ENCODE measurements at places on chromosomes 13 and 19.

GRCh38 chr19:5339198-5339949 lies 1.2 kb downstream of the PTPRS start:
- peak; percentile 26 for DNase-seq

DNA sequence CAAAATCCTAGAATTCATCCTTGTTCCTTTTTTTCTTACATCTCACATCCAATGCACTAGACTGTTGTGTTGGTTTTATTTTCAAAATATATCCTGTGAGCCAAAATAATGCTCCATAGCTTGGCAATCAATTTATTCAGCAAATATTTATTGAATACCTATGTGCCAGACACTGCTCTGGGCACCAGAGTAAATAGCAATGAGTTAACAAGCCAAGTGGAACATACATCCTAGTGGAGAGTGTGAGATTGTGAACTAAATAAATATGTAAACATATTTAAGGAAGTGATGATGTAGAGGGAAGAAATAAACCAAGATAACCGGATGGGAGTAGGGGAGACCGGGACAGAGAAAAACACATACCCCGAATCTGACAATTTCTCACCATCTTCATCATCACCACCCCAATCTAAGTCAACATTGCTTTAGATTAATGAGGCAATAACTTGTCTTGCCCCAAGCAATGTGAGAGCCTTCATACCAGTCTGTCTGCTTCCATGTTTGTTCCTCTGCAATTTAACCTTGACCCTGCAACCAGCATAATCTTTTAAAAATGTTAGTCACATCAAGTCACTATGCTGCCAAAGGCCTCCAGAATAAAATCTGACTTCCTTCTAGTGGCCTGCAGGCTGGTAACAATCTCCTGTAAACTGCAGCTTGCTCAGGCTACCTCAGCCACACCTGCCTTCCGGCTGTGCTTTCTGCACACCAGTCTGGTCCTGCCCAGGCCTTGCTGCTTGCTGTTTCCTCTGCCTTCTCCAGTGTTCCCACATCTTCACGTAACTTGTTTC lies 199.2 kb downstream of the DLEU7 start:
- DNase-seq: no peak

DNA sequence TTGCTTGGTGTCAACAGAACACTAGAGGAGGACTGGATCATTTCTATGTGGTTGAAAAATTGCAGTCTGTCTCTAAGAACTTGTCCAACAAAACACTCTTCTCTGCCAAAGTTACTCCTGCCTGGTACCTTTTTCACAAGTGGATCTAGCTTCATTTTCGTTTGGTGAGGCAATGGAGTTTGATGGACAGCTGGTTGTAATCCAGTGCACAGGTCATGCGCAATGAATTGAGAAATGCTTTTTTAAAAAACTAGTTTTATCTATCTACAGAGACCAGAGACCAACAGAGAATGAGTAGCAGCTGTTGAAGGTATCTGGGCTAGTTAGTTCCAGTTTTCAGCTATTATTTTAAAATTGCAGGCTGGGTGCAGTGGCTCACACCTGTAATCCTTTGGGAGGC lies 12.0 kb upstream of the KBTBD6 start:
- no peak for DNase-seq

DNA sequence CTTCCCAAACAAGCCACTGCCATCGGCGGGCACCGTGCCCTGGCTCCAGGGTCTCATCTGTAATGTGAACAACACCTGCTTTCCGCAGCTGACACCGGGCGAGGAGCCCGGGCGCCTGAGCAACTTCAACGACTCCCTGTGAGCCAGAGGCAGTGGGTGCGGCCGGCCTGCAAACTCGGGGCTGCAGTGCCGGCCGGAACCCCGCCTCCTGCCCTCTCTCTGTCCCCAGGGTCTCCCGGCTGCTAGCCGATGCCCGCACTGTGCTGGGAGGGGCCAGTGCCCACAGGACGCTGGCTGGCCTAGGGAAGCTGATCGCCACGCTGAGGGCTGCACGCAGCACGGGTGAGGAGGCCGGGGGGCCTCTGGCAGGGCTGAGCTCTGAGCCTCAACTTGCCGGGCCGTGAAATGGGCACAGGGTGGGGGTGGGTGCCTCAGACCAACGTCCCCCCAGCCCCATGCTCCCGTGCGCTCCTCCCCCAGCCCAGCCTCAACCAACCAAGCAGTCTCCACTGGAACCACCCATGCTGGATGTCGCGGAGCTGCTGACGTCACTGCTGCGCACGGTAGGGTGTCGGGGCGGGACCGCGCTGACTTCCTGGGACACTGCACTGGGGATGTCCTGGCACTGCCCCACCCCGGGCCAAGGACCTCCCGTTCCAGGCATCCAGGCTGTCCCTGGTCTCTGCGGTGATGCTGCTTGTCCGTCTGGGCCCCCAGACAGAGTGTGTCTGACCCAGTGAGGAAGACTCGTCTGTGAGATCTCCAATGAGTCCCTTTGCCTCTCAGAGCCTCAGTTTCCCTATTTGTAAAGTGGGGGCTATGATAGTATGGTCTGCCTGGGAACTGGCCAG lies 2.2 kb downstream of the ABCA7 start:
- no peak for DNase-seq

- no peak for DNase-seq
Observed at GRCh38 chr13:107721125-107721869, 494.0 kb downstream of the LIG4 start.

- DNase-seq: no peak
Observed at GRCh38 chr19:6773323-6773931, 919 bp downstream of the VAV1 start.

- no peak for DNase-seq
Observed at GRCh38 chr19:48043675-48044258, at the start of gene CABP5. Gene CABP5 (minus strand): TSS chr19:48044079. CDS start chr19:48043922, 157 bp downstream.

- DNase-seq: no peak
Observed at GRCh38 chr19:33134571-33135041, 2.7 kb downstream of the WDR88 start.

DNA sequence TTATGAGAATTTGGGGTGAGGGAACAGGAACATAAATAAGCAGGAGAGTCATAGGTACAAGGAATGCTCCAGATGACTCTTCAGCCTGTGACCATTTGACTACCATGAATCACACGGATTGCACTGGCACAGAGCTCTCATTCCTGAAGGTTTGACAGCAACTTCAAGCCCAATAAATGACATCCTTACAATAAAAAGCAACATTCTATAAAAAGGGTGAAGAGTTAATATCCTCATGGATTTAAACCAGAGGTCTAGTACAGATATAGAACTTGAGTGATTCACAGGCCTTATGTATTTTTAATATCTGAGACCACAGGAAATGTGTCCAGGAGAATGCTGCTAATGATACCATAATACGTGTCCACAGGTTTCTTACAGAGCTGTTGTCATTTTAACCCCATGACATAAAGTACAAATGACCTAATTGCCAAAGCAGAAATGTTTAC lies 158.1 kb downstream of the IRS2 start:
- no peak for DNase-seq

DNA sequence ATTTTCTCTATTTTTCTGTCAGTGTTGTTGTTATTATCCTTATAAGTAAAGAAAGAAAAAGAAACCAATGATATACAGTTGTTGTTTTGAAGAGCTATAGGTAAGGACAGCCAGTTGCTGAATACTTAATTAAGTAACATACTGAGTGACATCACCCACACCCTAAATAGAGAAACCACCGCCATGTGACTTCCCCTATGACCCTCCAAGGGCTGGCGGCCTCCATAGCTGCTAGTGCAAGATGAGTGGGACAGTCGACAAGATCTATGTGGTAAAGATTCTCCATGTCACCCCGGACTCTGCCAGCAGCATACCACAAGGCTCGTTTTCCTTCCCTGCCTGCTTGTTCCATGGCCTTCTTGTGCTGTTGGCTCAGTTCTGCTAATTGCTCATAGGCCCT lies 221.1 kb downstream of the DNAJC15 start:
- no peak for DNase-seq

DNA sequence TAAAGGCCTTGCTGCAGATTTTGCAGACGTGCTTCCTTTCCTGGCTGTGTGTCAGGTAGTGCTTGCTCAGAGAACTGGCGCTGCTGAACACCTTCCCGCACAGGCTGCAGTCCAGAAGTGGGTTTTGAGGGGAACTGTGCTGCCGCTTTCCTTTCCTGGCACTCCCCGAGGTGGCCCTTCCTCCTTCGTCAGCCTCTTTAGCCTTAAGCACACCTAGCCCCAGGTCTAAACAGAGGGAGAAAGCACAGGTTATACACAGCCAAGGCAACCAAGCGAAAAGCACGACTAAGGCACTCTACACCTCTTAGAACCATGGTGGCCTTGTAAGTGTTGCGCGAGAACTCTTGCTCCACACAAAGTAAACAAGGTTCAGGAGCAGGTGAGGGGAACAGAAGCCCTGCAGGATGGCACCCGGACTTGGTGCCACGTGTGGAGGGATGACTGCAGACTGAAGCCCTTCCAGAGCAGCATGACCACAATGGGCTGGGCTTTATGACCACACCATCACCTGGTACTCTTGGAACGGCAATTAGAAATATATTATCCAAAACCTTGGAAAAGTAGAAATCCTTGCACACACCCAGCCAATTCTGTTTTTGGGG lies 23.6 kb downstream of the ZNF541 start:
- DNase-seq: no peak

DNA sequence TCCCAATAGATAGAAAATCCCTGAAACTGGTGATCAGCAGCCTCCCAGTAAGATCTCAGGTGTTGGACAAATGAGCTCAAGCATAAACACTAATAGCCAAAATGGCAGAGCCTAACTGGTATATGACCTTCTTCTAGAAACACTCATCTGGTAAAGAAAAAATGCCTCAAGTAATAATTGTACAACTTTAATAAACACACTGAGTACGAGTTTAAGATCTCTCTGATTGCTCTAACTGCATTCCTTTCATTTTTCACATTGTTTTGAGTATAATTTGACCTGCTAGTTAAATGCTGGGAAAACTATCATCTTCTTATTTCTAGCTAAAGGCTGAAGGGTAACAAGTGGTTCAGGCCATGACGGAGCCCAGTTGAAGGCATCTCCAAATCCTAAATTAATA lies 2009.5 kb upstream of the PCDH20 start:
- no peak for DNase-seq

GRCh38 chr13:77338961-77339401 lies 12.1 kb upstream of the MYCBP2 start:
- DNase-seq: no peak

DNA sequence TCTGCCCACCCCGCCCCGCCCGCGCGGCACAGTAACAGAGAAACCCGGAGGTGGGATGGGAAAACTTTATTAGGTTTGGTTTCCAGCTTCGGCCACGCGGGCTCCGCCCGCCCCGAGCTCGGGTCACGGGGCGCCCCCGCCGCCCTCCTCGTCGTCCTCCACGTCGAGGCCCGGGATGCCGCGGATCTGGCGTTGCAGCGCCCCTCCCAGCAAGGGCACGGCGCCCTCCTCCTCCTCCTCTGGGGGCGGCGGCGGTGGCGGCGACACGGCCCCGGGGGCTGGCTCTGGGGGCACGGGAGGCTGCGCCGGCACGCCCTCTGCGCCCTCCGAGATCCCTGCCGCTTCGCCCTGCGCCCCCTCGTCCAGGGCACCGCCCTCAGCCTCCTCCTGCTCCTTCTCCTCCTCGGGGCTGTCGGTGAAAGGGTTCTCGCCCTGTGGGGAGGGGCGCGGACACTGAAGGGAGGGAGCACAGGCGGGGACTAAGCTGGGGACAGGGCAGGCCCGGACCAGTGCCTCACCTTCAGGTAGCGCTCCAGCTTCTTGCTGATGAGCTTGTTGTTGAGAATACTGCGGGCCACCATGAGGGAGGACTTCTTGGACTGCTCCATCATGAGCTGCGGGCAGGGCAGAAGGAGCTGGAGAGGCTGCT lies 536 bp upstream of the AKAP8 start:
- peak; percentile 57 for DNase-seq

DNA sequence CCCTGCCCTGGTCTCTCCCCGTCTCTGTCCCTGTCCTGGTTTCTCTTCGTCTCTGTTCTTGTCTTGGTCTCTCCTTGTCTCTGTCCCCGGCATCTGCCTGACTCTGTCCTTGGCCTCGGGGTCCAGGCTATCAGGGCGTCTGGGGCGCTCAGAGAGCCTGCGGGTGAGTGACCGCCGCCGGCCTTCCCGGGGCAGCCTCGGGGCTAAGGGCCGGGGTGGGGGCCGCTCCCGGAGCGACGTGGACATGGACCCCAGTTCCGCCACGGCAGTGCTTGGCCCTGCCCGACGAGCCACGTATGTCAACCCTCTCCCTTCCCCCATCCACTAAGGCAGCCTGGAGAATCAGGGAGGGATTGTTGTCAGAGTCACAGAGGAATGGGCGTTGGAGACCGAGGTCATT lies 14.8 kb downstream of the ARHGEF1 start:
- DNase-seq: no peak

GRCh38 chr19:55447421-55448174 lies 4.5 kb upstream of the SHISA7 start:
- peak; percentile 53 for DNase-seq

GRCh38 chr13:77696879-77697216 lies 639 bp upstream of the SLAIN1 start:
- no peak for DNase-seq

DNA sequence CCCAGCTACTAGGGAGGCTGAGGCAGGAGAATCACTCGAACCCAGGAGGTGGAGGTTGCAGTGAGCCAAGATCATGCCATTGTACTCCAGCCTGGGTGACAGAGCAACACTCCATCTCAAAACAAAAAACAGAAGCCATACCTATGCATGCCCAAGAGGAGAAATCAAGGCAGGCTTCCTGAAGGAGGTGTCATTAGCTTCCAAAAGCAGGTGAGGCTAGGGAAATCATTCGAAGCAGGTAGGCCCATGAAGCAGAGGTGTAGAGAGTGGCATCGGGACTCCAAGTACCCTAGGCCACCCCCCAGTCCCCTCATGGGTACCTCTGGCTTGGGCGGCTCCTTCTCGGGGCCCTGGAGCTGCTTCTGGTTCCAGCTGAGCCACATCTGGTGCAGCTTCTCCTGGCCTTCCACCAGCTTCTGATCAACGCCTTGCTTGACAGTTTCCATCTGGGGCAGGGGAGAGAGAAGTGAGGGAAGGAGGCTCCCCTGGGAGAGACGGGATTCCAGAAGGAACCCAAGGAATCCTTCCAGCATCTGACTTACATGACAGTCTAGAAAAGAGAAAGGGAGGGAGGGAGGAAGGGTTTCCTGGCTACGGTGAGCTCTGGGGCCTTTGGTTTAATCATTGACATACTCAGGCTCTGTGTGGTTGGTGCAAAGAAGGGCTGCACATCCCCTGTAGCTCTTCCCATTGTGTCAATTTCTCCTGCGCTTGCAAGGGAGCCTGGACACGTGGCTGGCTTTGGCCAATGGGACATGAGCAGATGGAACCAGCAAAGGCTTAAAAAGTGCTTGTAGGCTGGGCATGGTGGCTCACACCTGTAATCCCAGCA lies 13.1 kb upstream of the TICAM1 start:
- DNase-seq: no peak

DNA sequence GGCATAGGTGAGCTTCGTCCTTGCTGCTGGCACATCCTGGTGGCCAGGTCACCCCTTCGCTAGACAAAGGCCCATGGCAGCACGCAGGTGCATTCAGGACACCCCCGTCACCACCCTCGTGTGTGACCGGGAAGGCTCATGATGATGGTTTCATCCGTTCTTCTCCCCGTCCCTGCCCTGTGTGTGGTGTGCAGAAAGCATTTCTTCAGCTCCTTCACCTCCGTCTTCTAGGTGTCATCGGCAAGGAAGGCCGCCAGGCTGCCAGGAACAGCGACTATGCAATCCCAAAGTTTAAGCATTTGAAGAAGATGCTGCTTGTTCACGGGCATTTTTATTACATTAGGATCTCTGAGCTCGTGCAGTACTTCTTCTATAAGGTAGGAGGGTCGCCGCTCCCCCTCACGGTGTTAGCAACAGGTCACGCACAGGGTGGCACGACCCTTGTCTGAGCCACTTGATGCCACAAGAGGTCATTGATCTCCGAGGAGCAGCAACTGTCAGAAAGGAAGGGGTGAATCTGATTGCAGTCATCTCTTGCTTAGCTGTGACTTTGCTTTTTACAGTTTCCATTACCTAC lies 111.0 kb upstream of the MCF2L start:
- DNase-seq: no peak
